SJSA1 (cell line): ENCODE measurements at places on chromosomes 12 and 14.

GRCh38 chr14:59294662-59294992 lies 106.2 kb downstream of the DAAM1 start:
- no peak for DNase-seq

DNA sequence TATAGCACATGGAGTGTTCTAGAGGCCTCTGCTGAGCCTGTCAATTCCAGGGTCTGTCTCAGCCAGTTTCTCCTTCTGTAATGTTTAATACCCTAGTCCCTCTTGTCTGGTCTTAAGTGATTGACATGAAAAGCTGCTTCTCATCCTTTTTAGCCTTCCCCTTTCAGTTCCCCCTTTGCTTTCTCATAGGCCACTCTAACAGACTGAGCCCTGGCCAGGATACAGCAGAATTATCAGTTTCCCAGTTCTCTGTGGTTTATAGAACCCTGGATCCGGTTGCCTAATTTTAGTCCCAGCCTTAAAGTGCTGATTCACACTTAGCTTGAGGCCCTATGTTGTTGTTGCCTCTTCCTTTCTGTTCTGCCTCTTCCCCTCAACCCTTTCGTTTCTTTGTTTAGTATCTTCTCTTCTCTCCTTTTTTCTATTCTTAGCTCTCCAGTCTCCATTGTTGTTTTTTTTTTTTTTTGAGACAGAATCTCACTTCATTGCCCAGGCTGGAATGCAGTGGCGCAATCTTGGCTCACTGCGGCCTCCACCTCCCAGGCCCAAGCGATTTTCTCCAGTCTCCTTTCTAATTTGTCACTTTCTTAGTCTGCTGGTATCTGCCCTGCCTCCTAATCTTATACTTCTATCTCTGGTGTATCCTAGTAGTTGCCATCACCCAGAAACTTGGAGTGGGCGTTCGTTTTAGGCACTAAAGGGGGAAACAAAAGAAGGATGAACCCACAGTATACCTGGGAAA lies 2.9 kb upstream of the BIN2 start:
- peak; percentile 87 for DNase-seq

GRCh38 chr14:20757965-20758364 lies 10.2 kb upstream of the EDDM3B start:
- DNase-seq, result no peak

DNA sequence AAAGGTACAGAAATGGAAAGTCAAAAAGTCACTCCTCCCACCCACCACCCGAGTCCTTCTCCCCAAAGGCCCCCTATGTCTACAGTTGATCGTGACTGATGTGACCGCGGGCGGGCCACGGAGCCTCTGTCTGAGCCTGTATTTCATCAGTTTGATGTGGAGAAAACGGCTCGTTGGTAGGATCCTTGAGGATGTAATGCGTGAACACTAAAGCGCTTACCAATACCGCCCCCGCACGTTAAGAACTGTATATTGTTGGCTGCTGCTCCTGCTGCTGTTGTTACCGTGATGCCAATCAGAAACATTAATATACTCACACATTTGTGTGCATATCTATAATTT lies 24.6 kb upstream of the UBC start:
- peak; percentile 72 for DNase-seq

GRCh38 chr12:47768323-47768811 lies 4.7 kb upstream of the SLC48A1 start:
- peak; percentile 49 for DNase-seq
